GM12864 (cell line): ENCODE measurements at places on chromosomes 13 and 19.
A peak's percentile ranks its signal among the peaks of the same experiment; 100 is the strongest.

DNA sequence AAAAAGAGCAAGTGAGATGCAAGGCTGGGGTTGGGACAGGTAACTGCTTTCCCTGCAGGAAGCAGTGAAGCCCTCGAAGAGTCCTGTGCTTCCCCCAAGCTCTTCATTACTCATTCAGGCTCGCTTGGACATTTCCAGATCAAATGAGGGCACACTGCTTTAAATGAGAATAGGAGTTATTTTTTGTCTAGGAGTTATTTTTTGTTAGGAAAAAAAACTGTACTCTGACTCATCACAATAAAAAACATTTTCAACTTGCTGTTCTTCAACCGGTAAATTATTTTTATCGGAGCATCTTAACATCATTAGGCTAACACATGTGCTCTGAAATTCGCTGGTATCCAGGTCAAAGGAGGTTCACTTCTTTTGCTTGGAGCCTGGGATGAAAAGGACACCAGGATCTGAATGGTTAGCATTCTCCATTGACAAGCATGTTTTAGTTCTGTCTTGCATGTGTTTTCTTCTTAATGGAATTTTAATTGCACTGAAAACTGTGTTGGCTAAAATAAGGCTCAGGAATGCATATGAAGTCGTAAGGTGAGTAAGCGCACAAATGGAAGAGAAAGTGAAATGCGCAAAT is 80.7 kb upstream of the STK24 start:
- DNase-seq: no peak

- DNase-seq: no peak
Observed at GRCh38 chr19:8697671-8698432, 743 bp downstream of the ACTL9 start.

GRCh38 chr13:83423861-83424260 is 458.4 kb downstream of the SLITRK1 start:
- DNase-seq: no peak

DNA sequence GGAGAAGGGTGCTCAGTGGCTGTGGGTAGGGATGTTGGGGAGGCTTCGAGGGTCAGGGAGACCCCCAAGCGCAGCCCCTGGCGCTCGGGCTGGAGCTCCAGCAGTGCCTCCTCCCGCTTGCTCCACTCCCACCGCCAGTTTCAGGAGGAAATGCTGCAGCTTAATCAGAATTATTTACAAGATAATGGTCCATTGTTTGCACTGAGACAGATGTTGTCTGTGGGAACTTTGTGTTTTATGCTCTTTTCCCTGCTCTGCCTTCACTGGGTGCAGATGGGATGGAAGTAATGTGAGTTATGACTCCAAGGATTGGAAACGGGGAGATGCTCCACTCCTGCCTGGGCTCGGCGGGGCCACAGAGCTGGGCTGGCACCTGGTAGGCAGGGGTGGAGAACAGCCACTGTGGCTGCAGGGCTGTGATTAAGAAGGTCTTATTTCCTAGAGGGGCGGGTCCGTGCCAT is 192.4 kb downstream of the ZNF536 start:
- DNase-seq: no peak

DNA sequence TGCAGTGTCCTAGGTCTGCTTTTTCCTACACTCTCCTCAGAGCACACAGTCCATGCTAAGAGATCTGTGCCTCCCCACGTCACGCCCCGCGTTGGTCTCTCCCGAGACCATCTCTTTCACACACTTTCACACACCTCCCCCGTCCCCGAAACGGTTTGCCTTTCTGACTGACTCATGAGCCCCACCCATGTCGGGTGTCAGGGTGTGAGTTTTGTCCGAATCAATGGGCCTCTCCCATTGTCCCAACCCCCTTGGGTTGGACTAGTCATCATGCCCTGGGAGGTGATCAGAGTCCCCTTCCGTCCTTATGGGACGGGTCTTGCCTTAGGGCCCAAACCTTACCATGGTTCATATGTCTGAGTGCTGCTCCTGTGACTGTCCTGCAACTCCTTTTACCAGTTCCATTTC is 214.0 kb upstream of the HTR2A start:
- no peak for DNase-seq

GRCh38 chr19:39203372-39204341 is at the start of gene SYCN:
Gene SYCN, minus strand, starts transcription at chr19:39204263. Its CDS starts 9 bp downstream, at chr19:39204254.
- no peak for DNase-seq

- no peak for DNase-seq
Observed at GRCh38 chr19:7000333-7000732, 20.9 kb downstream of the MBD3L2B start.

- no peak for DNase-seq
Observed at GRCh38 chr13:44622261-44622660, 46.1 kb upstream of the TSC22D1 start.

- no peak for DNase-seq
Observed at GRCh38 chr19:18993115-18993514, 40.2 kb downstream of the SUGP2 start.

- DNase-seq: no peak
Observed at GRCh38 chr13:82867284-82867683, 1015.0 kb downstream of the SLITRK1 start.

DNA sequence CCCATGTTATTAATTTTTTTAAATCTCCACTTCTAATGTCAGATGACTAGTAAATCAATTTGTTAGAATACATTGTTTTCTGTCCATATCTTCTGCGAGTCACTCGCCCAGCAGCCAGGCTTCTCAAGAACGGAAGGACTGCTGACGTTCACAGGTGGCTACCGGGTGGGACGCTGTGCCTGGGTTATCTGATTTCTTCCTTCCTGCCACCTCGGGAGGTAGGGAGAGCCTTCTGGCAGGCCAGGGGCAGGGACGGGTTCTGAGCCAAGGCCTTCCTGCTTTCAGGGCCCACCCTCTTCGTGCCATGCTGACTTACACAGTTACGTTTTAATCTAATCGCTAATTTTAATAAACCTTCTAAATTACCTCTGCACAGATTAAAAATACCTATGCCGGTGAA is 7.9 kb upstream of the C1QTNF9 start:
- DNase-seq: no peak

- no peak for DNase-seq
Observed at GRCh38 chr13:31885994-31886393, 145.6 kb upstream of the FRY start.

DNA sequence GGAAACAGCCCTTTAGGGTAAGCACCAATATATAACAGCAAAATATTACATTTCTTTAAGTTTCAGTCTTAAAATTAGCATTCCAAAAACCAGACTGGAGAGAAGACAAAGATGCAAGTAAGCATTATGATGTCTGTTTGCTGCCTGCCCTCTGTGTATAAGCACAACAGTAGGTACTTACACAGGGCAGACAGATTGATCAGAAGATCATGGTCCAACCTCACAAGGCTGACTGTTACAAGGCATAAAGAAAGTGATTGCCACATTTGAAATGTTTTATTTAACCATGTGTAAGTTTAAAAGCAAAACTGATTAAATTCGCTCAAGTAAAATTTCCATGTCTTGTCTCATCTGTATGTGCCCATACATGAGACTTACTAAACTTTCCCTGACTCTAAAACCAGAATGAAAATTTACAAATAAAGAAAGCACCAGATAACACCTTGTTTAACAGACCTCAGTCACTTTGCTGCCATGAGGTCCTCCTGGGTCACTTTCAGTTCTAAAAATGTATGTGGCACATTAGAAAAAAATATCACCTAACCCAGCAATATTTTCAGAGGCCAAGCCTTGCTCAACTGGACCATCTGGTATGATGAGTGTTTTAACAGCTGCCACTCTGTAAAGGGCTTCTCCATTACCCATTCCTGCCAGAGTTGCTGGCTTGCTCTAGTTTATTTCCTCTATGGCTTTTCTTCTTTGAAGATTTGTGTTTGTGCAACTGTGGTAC is 297.0 kb downstream of the RBM26 start:
- DNase-seq: peak; percentile 30

DNA sequence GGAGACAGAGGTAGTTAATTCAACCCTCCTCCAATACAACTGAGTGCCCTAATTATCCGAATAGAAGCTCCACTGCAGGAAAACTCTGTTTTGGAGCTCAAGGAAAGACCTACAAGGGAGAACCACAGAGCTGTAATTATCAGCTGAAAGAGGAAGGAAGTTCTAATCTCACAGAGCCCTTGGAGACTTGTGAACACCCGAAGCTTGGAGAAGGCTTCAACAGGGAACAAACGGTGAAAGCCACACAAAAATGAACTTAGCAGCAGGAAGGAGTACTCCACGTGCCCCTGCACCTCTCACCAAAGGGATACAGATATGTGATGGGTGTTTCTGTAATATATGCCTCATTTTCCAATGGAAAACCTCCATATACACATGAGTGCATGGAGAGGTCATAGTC is 61.1 kb downstream of the IRS2 start:
- DNase-seq: no peak

GRCh38 chr13:29846475-29847256 is 3.8 kb downstream of the UBL3 start:
- DNase-seq: no peak

GRCh38 chr13:50014386-50014785 is 858 bp upstream of the KCNRG start:
- DNase-seq: no peak

- DNase-seq: no peak
Observed at GRCh38 chr13:74743992-74744391, 609.8 kb upstream of the KLF12 start.

DNA sequence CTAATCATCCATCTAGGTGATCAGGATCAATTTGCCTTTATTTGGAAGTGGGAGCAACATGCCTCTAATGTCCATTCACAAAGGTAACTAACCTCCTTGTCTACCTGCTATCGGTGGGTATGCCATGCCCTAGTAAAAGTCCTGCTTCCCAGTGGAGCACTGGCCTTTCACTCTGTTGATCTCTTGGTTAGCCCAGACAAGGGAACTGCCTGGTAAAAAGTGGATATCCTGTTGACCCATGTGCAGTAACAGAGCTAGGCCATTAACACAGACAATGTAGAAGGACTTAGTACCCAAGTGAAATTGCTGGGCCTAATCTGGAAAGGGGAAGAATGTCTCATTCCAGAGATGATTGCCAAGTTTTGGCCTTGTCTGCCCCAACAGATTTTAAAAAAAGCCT is 171.5 kb upstream of the CSNK1A1L start:
- no peak for DNase-seq

DNA sequence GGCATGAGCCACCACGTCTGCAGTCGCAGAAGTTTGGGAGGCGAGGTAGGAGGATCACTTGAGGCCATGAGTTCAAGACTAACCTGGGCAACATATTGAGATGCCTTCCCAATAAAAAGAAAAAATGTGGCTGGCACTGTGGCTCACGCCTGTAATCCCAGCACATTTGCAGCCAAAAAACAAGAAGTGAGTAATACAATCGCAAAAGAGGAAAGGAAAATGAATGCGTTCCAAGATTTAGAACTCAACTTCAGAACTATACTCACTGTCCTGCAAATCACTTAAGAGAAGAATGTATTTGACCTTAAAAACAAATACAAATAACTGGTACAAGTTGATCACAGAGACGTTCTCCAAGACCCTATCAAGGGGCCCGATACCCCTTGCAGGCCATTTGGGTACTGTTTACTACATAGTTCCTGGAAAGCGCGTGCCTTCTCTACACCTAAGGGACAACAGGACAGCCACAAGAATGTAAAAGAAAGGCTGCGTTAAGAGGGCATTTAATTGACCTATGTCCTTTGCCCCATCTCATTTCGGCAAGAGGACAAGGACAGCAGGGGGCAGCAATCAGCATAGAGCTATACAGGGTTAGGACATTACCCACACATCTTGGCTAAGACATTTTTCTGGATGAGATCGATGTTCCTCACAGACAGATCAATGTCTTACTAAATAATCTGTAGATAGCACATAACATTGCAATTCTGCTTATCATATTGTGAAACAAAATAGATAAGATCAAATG is 41.3 kb downstream of the FLT3 start:
- DNase-seq: no peak

DNA sequence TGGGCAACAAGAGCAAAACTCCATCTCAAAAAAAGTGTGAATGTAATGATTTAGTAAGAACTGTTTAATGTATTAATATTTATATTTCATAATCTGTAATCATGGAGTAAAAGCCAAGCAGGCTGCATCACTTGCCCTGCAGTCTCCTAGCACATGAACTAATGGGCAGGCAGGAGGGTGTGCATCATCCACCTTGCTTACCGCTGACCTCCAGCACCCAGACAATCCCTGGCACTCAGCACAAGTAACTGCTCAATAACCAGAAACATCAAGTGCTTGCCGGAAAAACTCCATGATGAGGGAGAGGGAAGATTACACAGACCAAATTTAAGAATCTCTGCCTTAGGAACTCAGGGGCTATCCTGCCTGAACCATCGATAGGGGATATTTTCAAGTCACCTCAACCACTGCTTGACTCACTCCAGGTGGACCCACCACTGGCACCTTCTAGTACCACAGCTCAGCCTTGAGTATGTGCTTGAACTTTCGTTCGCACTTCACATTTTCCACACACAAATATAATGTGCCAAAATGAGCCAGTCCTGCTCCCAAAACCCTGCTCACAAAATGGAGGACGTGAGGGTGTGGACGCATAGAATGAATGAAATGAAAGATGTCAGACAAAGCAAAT is 18.6 kb downstream of the BRD4 start:
- no peak for DNase-seq

- DNase-seq: no peak
Observed at GRCh38 chr19:1668486-1669270, 16.3 kb upstream of the TCF3 start.

DNA sequence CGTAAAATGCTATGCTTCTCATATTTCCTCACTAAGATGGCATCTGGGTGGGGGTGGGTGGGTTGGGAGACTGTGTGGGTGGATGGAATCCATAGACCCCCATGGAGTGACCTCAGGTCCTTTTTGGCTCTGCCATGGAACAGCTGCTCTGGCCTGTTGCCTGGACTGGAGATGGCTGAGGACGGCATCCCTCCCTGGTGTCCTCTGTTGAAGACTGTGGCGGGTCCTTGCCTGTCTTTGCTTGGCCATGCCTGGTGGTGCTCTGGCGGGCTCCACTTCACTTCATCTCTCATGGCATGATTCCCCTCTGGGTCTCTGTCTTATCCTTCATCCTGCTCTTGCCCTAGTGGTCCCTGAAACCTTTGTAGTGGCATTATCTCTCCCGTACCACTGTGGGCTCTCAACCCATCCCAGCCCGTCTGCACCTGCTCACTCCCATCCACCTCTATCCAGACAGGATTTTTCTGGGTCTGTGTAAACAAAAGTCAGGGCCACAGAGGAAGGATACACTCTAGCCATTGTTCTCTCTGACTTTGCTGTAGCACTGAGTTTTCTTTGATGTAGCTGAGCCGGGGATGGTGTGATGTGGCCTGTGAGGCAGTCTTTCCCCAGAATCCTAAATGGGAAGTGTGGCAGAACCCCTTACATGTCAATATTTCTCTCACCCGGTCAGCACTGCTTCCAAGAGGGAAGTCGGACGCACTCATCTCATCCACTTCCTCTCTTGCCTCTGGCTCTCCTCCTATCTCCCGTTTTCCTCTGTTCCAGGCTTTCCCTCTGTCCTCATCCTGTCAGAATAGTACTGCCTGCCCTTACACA is 36.1 kb downstream of the WDFY2 start:
- DNase-seq: no peak

- no peak for DNase-seq
Observed at GRCh38 chr19:6580313-6580712, 10.6 kb downstream of the CD70 start.
